NCI-H2171 treated with DMSO at 0.1 percent for 48 hours (cell line): ENCODE measurements at places on chromosomes 3 and 15.

GRCh38 chr3:41196499-41197410 is 2.5 kb upstream of the CTNNB1 start:
- DNase-seq, result no peak

- DNase-seq, result no peak
Observed at GRCh38 chr3:54257125-54257720, 134.9 kb downstream of the CACNA2D3 start.

GRCh38 chr3:160812304-160812703 is 56.3 kb downstream of the PPM1L start:
- no peak for DNase-seq

GRCh38 chr3:81684751-81685395 is 76.6 kb downstream of the GBE1 start:
- DNase-seq, result no peak

GRCh38 chr3:31767920-31768319 is 213.1 kb downstream of the OSBPL10 start:
- no peak for DNase-seq

DNA sequence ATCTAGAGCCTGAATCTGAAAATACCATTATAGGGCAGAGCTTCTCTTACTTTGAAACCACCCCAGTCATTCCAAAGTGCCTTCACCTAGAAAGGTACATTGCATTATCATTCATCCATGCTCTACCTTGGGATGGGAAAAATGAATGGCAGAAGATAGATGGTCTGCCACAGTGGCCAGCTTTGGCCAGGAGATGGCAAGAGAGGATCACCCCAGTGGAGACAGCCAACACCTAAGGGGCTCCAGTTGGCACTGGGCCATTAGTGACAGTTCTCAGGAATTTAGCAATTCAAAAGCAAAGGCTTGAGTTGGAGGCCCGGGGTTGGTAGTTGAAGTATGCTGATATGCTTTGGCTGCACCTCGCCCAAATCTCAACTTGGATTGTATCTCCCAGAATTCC is 253.6 kb upstream of the MRPL3 start:
- DNase-seq, result no peak

- no peak for DNase-seq
Observed at GRCh38 chr15:94363382-94363781, 132.0 kb downstream of the MCTP2 start.

DNA sequence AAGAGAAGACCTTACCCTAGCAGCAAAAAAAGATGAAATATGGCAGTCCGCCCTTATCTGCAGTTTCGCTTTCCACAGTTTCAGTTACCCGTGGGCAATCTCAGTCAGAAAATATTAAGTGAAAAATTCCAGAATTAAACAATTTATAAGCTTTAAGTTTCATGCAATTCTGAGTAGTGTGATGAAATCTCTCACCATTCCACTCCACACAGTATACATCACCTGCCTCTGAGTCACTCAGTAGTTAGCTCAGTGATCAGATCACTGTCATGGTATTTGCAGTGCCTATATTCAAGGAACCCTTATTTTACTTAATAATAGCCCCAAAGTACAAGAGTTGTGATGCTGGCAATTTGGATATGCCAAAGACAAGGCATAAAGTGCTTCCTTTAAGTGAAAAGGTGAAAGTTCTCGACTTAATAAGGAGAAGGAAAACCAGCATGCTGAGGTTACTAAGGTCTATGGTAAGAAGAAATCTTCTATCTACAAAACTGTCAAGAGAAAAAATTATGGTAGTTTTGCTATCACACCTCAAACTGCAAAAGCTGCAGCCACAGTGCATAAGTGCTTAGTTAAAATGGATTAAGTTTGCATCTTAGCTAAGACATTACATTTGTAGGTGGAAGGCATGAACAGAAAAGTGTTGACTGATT is 48.1 kb downstream of the HSPBAP1 start:
- no peak for DNase-seq

- no peak for DNase-seq
Observed at GRCh38 chr15:60005352-60006202, 1.5 kb downstream of the FOXB1 start.

GRCh38 chr3:5276934-5277333 is 89.4 kb downstream of the EDEM1 start:
- DNase-seq, result no peak

- peak; percentile 73 for DNase-seq
Observed at GRCh38 chr15:53522991-53523390, 236.5 kb downstream of the WDR72 start.
